Endodermal cell (in vitro differentiated cells): ENCODE measurements at places on chromosomes 7 and 10. TPM values are rescaled to one million over a fixed set of nuclear protein-coding genes. Genes with fewer than 3 reads are reported as not detected.

The KBTBD2 gene
- total RNA-seq, result 40.6 to 52.9 TPM (median 44.7 TPM) in 3 replicates

The PTPRZ1 gene
- total RNA-seq, result 11.9 to 20.5 TPM (median 18.0 TPM) in 3 replicates

The SPDYE5 gene
- total RNA-seq, result not detected in 2 replicates

The CPA2 gene
- total RNA-seq, result 0.32 to 0.70 TPM (median 0.66 TPM) in 3 replicates

The C1QL3 gene
- 4.4 TPM in 1 of 3 replicates, not detected in the others for total RNA-seq
